ENCODE measurements at places on chromosomes 7 and 10.
A peak's percentile ranks its signal among the peaks of the same experiment; 100 is the strongest.

- DNase-seq: no peak
Measured at GRCh38 chr7:36198854-36199266, 45.8 kb downstream of the EEPD1 start.

- DNase-seq: peak; percentile 43
Measured at GRCh38 chr10:110774069-110775019, 97.4 kb upstream of the PDCD4 start.

DNA sequence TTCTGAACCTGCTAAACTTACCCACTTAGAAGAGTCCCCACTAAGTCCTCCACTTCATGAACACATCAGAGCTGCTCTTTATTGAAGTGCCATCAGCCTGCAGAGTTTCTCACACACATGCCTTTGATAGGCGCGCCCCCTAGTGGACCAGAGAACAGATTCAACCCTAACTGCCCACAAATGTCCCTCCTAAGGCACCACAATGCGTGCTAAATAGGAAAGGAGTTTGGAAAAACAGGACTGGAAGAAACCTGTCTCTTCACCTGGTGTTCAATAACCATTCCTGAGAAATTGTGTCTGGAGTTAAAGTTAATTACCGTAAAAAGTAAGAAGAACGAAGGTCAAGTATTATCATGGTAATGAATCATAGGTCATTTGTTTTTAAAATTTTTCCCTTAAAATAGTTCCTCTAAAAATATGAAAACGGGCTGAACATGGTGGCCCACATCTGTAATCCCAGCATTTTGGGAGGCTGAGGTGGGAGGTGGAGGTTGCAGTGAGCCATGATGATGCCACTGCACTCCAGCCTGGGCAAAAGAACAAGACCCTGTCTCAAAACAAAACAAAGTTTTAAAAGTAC is 249.7 kb downstream of the ELMO1 start:
- peak; percentile 94 for DNase-seq

- no peak for DNase-seq
Measured at GRCh38 chr7:45584261-45585210, 10.4 kb downstream of the ADCY1 start.

- DNase-seq: no peak
Measured at GRCh38 chr10:58666024-58666423, 153.4 kb downstream of the BICC1 start.

DNA sequence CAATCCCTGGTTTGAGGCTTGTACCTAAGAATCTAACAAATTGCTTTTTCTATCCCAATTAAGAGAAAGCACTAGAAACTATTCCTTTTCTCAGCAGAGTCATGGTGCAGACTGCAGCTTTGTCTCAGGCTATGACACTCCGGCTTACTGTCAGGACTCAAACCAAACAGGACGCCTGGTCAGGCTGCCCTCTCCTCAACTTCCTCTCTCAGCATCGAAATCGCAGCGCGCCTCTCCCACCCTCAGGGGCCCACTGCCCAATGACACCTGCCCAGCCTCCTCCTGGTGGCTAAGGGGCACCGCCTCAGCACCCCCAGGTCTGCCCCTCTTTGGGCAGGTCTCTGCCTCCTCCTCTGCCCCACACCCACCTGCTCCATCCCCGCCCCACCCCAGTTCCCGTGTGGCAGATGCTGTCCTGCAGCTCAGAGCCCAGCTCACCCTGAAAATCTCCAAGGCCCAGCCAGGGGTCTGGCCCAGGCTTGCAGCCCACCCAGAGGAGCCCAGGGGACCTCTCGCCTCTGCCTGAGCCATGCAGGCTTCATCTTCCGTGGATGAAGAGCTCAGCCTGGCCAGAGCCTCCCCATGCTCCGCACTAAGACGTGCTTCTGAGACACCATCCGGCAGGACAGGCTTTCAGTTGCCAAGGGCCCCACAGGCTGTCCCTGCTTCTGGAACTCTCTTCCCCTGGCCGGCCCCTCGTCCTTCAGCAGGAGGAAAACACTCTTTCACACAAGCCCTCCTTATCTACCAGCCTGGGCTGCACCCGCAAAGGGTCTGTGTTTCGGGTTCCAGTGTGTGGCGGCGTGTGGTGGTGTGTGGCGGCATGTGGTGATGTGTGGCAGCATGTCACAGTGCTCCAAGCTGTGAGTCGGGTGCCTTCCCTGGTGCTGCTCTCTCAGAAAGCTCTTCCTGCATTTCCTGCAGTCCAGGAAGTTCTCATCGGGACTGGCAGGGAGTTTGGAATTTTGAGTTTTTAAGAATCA is 16.4 kb upstream of the PTPRN2 start:
- no peak for DNase-seq

DNA sequence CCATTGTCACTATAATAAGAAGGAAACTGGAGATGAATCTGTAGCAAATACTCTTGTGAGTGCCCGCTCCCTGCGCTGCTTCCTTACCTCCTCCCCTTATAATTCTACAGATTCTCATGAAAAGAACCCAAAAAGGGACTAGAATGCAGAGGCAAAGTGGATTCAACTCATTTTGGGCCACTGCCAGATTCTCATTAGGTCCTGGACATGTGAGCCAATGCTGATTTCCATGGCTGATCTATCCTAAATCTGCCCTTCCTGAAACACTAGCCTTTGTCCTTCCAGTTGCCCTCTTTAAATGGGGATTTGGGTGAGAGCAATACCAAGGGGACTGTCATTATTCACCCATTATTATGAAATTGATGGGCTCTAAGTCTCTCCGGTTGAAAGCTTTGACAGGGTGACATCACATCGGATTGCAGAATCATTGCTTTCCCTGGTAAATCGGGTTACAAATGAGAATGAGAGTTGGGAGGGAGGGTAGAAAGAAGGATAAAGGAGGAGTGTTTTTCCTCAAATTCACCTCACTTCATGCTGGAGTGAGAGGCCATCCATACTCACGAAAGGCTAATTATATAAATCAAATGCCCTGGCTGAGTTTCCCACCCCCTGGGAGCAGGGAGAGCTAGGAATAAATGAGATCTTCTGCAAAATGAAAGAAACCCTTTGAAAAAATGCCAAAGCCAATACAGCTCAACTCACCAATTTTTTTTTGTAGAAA is 37.5 kb downstream of the PTN start:
- DNase-seq: no peak

GRCh38 chr10:75956624-75957023 is 525.2 kb downstream of the LRMDA start:
- no peak for DNase-seq

- no peak for DNase-seq
Measured at GRCh38 chr7:141312828-141313521, 238.2 kb upstream of the AGK start.

GRCh38 chr10:74179111-74179710 is 28.2 kb downstream of the ADK start:
- DNase-seq: no peak

GRCh38 chr10:103645141-103646054 is 151.9 kb downstream of the NEURL1 start:
- DNase-seq: peak; percentile 69

DNA sequence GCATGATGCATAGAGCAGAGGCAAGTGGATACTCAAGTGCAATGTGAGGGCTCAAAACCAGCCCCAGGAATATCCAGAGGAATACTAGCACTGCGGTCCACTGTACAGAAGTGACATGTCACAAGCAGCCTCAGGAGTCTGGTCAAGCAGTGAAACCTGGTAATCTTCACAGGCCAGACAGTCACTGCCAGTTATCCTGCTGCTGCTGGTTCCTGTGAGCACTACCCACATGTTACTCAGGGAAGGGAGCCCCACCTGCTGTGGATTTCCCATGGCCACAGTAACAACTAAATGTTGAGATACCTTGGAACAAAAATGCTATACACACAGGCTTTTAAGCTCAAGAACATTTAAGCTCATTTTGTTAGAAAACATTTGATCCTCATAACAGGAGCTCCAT is 103.0 kb downstream of the RNF133 start:
- DNase-seq: no peak

- no peak for DNase-seq
Measured at GRCh38 chr7:537911-538634, 18.4 kb upstream of the PDGFA start.

DNA sequence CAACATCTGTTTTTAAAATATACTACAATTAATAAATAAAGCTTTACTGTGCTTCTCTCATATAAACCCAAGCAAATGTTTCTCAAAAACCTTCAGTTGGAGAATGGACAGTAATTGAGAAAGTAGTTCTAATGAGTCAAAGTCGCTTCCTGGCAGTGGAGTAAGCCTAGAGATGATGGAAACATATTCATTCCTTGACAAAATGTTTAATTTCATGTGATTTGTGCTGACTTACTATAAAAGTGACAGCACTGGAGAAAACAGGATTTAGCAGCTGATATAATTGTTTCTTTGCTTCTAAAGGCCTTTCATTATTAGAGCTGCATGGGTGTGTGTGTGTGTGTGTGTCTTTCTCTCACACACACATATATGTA is 9.0 kb downstream of the ELMO1 start:
- DNase-seq: no peak

DNA sequence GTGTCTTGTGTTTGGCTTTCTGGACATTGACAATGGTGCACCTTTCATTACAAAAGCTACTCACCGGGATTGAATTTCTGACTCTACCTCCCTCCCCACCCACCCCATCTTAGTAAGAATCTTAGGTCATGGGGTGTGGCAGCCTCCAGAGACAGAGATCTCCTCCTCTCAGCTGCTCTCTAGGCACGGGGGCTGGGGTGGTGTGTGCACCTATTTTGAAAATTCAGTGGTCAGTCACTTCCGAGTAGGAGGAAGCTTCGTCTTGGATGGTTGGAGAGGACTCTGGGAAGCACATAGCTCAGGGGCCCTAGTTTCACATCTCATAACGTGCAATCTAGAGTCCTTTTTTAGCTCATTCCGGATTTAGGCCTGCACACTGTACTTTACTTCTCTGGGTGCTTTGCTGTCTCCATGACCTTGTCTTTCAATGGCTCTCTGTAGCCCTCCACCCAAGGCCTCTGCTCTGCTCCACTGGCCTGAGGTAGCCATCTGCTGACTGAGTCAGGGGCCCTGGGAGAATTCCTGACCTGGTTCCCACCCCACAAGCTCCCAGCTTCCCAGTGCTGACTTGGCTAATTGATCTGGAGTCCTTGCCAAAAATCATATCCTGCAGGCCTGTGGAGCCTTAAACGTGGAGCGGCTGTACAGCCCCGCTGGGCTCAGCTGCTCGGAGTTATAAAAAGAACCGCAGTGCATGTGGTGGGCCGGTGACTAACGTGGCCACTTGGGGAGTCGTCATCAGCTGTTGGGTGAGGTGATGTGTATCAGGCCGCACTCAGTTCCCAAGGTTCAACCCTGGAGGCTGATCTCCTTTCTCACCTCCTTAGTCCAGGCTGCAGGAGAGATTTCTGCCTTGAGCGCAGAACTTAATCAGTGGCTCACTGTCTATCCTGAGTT is 19.3 kb upstream of the ADAMTS14 start:
- DNase-seq: no peak

GRCh38 chr7:100089458-100090196 is 858 bp downstream of the COPS6 start:
- no peak for DNase-seq

DNA sequence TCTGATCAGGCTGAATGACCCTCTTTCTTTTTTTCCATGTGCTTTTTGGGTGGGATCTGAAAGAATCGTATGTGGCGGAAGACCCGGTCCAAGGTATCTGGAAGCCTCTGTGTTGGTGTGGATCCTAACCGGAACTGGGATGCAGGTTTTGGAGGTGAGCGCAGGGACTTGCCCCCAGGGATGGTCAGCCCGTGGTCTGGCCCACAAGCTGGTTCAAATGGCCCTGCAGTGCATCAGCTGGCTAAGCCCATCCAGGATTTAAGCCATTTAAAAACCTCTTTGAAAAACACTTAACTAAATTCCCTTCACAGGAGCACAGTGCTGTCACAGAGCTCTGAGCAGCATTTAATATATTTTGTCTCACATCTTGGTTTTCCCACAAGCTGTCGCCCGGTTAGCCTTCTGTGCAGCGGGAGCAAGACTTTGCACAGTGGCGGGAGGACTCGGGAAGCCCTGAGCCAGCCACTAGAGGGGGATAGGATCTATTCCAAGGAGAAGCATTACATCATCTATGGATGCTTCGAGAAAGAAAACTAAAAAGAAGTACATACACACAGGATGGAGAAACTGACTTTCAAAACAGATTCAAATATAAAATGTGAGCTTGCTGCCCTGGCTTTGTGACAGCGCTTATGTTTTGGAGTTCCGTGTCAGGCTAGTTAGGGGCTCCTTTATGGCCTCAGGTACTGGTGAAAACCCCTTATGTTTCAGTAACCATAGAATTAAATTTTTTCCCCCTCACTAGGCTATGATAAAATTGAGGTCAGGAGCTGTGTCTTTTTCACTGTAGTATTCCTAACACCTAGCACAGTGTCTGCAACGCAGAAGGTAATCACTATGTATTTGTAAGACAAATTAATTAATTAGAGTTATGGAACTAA is 11.3 kb downstream of the CPA2 start:
- peak; percentile 66 for DNase-seq

- DNase-seq: no peak
Measured at GRCh38 chr7:79882922-79883321, 251.7 kb upstream of the GNAI1 start.

DNA sequence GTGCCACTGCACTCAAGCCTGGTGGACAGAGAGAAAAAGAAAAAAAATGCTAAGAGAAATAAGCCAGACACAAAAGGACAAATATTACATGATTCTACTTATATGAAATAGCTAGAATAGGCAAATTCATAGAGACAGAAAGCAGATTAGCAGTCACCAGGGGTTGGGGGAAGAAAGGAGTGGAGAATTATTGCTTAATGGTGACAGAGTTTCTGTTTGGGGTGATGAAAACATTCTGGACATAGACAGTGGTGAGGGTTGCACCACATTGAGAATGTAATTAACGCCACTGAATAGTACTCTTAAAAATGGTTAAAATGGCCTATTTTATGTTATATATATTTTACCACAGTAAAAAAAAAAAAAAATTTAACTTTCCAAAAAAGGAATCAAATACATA is 6.4 kb upstream of the NT5C2 start:
- no peak for DNase-seq

DNA sequence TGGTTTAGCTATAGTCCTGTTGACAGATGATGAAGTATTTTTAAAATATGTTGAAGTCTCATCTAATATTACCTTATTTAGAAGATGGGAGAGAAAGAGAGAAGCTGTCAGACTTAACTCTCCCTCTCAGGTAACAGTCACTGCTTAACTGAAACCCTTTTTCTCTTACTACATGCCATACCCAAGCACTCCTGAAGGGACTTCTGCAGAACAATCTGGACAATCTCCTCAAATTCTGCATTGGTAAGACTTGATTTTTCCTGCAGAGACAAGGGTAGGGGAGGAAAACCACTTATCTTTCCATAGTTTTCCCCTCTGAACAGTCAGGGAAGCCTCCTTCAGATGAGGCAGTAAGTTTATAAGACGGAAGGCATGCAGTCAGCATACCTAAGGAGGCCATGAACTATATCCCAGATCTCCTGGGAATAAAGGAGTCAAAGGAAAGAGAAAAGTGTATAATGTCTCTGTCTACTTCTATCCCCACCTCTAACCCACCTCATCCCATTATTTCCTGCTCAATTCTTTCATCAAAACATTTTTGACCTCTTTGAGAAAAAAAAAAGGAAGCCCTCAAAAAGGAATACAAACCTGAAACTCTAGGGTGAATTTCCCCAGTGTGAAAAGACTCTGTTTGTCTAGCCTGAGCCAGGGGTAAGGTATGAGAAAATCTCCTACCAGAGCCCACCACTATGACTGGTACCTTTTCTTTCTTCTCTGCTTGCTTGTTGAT is 9.4 kb downstream of the ZCWPW1 start:
- DNase-seq: no peak

GRCh38 chr10:3424111-3424851 is 251.7 kb upstream of the PITRM1 start:
- peak; percentile 23 for DNase-seq

Data from Ammon's horn (tissue), 1 donor.